ENCODE measurements at places on chromosomes 13 and 19. TPM values are rescaled to one million over a fixed set of nuclear protein-coding genes. Genes with fewer than 3 reads are reported as not detected.

The TMEM150B gene
- total RNA-seq = not detected

- no peak for DNase-seq
These were observed 25.5 kb downstream of the CEACAM8 start for GRCh38 chr19:42569193-42569592.

- DNase-seq = no peak
These were observed 370.9 kb downstream of the KLF5 start for GRCh38 chr13:73429701-73430100.

- DNase-seq = peak; percentile 26
These were observed 1.6 kb downstream of the ZNF730 start for GRCh38 chr19:23118400-23118799.

The PLVAP gene
- not detected for total RNA-seq

- DNase-seq = no peak
These were observed 406.8 kb downstream of the KLF5 start for GRCh38 chr13:73465617-73465971.

DNA sequence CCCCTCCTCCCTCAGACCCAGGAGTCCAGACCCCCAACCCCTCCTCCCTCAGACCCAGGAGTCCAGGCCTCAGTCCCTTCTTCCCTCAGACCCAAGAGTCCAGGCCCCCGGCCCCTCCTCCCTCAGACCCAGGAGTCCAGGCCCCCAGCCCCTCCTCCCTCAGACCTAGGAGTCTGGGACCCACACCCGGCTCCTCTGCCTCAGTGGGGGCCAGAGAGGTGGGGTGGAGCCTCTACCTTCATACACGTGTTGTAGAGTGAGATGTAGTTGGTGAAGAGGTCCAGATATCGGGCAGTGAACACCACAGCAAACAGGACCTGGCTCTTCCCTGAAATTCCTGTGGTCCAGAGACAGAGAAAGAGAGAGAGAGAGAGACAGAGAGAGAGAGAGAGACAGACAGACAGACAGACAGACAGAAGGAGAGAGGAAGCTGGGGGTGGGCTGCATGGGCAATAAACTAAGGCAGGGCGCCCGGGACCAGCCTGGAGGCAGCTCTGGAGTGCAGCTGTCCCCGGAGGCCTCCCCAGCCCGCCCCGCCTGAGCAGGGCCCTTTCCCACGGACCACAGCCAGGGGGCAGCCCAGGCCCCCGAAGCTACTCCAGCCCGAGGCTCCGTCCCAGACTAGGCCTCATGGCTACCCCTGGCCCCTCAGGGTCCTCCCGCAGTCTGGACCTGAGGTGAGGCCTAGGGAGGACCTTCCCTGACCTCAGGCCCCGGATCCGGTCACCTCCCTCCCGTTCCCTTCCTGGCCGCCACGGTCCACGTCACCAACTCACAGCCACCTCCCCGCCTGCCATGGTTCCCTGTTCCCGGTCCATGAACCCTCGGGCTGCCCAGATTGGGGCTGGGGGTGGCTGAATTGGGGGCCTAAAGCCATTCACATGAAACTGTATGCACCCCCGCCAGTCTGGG is 907 bp downstream of the KDELR1 start:
- peak; percentile 88 for DNase-seq

DNA sequence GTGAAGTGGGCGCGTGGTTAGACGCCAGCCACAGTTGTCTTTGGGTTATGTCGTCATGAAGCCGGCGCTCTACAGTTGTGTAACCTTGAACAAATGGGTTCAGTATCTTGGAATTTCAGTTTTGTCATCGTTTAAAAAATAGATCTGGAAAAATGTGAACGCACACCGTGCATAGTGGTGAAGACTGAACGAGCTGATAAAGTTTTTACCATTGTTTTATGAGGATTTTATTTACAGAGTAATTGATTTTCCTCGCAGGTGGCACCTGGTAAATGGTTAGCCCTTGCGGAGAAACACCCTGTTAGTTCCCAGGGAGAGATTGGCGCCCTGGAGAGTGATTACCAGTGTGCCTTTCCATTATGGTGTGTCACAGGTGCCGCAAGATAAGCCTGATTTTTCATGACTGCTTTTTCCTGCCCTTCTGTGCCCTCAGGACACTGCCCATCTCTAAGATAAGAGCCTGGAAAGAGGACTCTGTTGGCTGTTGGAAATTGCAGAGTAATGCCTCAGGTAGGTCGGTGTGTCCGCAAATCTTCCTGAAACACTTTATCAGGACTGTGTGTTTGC is 577 bp downstream of the ZNF181 start:
- no peak for DNase-seq

DNA sequence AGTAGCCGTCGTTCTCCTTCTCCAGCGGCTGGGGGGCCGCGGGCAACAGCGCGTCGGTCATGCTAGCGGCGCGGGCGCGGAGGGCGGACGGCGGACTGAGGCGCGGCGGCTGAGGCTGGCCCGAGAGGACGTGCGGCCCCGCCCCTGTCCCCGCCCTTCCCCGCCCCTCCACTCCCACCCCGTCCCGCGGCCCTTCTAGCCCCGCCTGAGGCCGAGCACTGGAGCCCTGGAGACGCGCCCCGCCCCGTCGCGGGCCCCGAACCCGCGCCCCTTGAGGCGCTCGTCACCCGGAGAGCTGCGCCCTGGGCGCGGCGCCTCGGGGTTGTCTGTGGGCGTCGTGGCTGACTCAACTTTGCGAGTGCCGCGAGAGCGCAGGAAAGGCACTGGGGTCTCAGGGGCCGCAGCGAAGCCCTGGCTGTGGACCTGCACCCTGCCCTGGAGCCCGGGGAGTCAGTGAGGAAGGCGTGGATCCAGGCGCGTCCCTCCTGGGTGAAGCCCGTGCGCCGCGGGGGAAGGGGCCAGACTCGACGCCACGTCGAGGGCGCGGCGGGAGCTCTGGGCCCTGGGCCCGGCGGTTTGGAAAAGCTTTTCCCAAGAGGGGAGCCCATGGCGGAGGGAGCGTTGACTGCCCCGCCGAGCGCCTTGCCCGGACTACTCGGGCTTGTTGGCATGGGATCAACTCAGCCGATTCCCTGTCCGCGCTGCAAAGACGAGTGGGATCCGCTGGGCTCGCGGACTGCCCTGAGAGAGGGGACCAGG is at the start of gene RHPN2:
TSS of gene RHPN2 (minus strand) at position 97 of the 759 bp plus-strand sequence. CDS start at position 61, 36 bp downstream.
- peak; percentile 68 for DNase-seq

DNA sequence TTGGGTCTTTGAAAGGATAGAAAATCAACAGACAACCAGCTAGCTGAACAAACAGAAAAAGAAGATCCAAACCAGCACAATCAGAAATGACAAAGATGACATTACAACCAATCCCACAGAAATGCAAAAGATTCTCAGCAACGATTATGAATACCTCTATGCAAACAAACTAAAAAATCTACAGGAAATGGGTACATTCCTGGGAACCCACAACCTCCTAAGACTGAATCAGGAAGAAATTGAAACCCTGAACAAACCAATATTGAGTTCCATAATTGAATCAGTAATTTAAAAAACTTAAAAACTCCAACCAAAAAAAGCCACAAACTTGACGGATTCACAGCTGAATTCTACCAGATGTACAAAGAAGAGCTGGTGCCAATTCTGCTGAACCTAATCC is 20.9 kb upstream of the C1QTNF9B start:
- DNase-seq = no peak

DNA sequence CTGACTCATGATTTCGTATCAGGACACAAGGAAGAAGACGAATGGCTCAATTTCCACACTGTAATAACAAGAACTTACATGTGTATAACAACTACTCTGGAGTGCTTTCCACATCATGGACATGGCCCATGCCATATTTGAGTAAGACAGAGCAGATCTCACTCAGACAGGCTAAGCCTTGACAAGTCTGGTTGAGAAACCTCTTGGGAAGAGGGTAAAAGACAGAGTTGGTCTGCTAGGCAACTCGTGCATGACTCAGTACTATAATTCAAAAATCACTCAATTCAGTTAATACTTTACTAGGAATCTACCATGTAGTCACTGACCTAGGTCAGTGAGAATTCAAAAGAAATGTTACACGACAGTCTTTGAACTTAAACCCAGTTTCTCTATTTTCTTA is 5.7 kb upstream of the THSD1 start:
- DNase-seq = no peak

DNA sequence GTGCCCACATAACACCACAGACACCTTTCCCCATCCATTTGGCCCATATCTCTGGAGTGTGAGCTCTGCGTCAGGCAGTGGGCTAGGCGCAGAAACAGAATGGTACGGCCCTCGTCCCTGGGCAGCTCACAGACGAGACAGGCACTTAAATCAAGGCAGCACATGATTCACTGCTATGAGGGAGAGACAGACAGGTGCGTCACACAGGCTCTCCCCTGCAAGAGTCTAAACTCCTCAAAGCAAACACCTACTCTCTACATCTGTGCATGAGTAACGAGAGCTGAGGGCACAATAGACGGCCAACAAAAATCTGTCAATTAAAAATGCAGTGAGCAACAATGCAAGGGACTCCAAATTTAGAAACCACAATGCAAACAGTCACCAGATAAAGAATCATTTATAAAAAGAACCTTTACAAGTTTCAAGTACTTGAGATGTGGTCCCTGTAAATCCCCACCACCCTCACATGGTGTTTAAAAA is 348.9 kb downstream of the UQCRFS1 start:
- no peak for DNase-seq

DNA sequence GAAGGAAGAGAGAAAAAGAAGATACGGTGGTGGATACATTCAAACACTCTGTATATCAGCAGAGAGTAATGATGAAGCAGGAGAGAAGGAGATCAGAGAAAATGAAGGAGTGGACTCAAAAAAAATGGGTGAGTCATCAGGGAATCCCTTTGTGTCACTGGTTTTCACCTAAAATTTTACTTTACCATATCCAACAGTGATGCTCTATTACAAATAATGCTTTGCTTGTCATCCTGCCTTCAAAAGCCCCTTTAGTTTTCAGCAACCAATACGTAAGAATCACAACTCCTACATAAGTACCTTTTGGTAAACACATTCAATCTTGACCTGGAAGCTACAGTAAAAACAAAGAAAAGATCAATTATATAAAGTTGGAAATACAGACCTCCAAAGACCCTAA is 88.8 kb downstream of the ENOX1 start:
- no peak for DNase-seq

DNA sequence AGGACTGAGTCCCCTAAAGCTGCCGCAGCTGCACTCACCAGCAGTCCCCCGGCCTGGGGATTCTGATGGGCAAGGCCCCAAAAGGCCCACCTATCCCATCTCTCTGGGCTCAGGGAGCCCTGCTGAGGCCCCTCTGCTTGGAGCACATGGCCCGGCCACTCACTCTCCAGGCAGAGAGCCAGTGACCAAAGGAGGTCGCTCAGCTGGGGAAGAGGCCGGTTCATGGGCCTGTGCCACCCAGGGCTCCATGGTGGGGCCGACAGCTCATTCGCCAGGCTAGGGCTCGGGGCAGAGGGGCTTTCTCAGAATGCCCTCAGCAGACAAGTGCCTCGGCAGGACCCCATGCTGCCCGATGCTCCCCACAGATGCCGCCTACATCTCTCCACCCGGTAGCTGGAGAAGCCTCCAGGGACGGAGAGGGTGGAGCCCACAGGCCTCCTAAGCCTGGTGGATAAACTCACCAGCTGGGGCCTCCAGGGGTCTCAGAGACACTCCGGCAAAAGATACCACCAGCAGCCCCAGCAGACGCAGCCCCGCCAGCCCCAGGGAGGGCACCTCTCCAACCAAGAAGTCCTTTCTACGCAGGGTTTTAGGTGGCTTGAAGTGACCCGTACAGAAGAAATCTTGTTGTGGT is 54.4 kb downstream of the MLLT1 start:
- DNase-seq = peak; percentile 32

The TEKTIP1 gene
- 2.5 TPM for total RNA-seq

DNA sequence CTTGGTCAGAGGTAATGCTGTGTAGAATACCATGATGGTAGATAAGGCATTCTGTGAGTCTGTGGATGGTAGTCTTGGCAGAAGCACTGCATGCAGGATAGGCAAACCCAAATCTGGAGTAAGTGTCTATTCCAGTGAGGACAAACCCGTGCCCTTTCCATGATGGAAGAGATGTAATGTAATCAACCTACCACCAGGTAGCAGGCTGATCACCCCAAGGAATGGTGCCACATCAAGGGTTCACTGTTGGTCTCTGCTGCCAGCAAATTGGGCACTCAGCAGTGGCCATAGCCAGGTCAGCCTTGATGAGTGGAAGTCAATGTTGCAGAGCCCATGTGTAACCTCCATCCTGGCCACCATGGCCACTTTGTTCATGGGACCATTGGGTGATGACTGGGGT is 155.0 kb downstream of the RAP2A start:
- DNase-seq = no peak

DNA sequence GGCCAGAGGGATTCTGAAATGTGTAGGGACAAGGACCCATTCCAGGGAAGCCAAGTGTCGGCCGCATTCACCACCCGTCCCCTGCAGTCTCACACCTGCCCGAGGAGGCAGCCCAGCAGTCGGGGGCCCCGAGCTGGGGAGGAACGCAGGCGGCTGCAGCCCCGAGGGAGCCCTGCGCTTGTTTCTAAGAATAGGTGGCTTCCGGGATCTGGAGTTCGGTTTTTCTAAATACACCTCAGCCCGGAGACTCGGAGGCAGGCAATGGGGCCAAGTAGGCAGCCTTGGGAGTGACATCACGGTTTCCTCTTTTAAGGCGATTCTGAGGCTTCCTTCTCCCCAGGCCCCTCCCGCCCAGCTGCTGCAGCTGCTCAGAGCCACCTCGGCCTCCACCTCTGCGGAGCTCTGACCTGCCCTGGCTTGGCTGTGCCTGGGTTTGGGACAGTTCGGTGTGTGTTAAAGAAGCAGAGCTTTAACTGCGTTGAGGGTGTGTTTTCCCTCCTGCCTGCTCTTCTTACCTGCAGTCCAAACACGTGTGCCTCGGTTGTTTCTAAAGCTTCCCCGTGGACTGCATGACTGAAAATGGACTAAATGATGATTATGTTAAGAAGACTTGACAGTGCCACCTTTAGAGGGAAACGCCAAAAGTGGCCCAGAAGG is 80.5 kb downstream of the COL4A2 start:
- no peak for DNase-seq

DNA sequence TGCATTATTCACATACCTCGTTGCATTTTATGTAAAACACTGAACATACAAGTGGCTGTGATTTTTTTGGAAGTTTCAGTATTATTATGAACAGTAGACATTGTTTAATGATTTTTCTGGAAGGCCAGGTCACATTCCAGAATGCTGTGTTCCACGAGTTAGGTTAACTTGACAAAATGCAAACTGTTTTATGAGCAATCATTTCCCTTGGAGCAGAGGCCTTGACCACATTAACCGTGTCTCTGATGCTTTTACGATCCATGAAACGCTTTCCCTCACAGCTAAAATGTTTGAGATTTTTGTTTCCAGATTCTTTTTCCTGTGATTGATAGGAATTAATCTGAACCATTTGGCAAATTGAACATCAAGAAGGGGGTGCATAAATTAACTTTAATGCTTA is 57.8 kb downstream of the MBNL2 start:
- no peak for DNase-seq

The ZNF497 gene
- 3.5 TPM for total RNA-seq
